ENCODE measurements at places on chromosomes 6 and 20. TPM values are rescaled to one million over a fixed set of nuclear protein-coding genes. Genes with fewer than 3 reads are reported as not detected.

F13A1 gene
- 21.1 TPM for total RNA-seq

PRND gene
- not detected for total RNA-seq

BCAS1 gene
- 15.6 TPM for total RNA-seq

NECAB3 gene
- 15.6 TPM for total RNA-seq

OR2B6 gene
- not detected for total RNA-seq

DLL1 gene
- 1.1 TPM for total RNA-seq

HLA-DQB1 gene
- total RNA-seq = 204 TPM

LRFN2 gene
- total RNA-seq = not detected

ACTL10 gene
- 2.0 TPM for total RNA-seq

NFATC2 gene
- total RNA-seq = 56.8 TPM

ATXN1 gene
- total RNA-seq = 191 TPM

GRCh38 chr6:147166360-147166944, 37.8 kb upstream of the STXBP5 start:
- no peaks in the 10 kb centered on the region for H3K4me1 ChIP-seq
- no peak for DNase-seq
- no peaks in the 10 kb centered on the region for H3K36me3 ChIP-seq
- peaks cover 2% of the 10 kb centered on the region for H3K27me3 ChIP-seq

GRCh38 chr6:164749221-164750064, 560.0 kb downstream of the C6orf118 start:
- no peaks in the 10 kb centered on the region for H3K4me1 ChIP-seq
- no peak overlapping the region for H3K27ac ChIP-seq
- H3K27me3 ChIP-seq = no peaks in the 10 kb centered on the region
- no peaks in the 10 kb centered on the region for H3K36me3 ChIP-seq
- H3K4me3 ChIP-seq = no peak overlapping the region

- no peak overlapping the region for H3K27ac ChIP-seq
- no peaks in the 10 kb centered on the region for H3K4me1 ChIP-seq
- H3K27me3 ChIP-seq = no peaks in the 10 kb centered on the region
- no peak for DNase-seq
- no peaks in the 10 kb centered on the region for H3K36me3 ChIP-seq
These were observed 139.2 kb upstream of the MMS22L start for GRCh38 chr6:97422171-97422570.

- H3K27ac ChIP-seq = no peak overlapping the region
- no peak for DNase-seq
- peaks cover 15% of the 10 kb centered on the region for H3K4me1 ChIP-seq
These were observed 15.7 kb downstream of the TMEM181 start for GRCh38 chr6:158575550-158575949.

- no peak overlapping the region for H3K27ac ChIP-seq
- no peaks in the 10 kb centered on the region for H3K36me3 ChIP-seq
- DNase-seq = no peak
- H3K4me1 ChIP-seq = no peaks in the 10 kb centered on the region
These were observed 317.0 kb upstream of the SULF2 start for GRCh38 chr20:48102076-48102787.

GRCh38 chr6:109202409-109203264, 107.3 kb downstream of the CEP57L1 start:
- no peak overlapping the region for H3K4me3 ChIP-seq
- no peaks in the 10 kb centered on the region for H3K36me3 ChIP-seq
- no peaks in the 10 kb centered on the region for H3K27me3 ChIP-seq
- no peak for DNase-seq

DNA sequence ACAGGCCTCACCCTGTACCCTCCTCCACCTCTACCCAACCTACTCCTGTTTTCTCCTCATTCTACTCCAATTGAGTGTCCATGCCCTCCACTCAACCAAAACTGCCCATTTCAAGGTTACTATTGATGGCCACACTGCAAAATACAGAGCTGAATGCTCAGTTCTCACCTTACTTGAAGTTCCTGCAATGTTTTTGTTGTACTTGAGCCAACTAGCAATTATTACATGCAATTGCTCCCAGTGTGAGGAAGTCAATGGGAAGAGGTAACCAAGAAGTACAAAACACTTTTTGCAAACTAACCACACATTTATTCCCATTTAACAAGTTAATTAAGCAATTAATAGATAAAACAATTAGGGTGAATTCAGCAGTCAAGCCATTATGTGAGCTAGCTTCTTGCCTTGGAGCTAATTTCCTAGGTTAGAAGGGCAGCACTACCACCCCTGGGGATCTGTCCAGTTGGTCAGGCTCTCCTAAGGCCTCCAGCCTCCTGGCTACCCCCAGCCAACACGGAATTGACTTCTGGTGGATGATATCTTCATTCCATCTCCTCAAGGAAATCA, 52.4 kb upstream of the GGTLC1 start:
- no peak for DNase-seq
- H3K27me3 ChIP-seq = no peaks in the 10 kb centered on the region
- H3K4me1 ChIP-seq = peaks cover 10% of the 10 kb centered on the region
- no peaks in the 10 kb centered on the region for H3K36me3 ChIP-seq

GRCh38 chr6:20805021-20805420, 270.8 kb downstream of the CDKAL1 start:
- DNase-seq = no peak
- peaks cover 3% of the 10 kb centered on the region for H3K36me3 ChIP-seq
- no peak overlapping the region for H3K27ac ChIP-seq

DNA sequence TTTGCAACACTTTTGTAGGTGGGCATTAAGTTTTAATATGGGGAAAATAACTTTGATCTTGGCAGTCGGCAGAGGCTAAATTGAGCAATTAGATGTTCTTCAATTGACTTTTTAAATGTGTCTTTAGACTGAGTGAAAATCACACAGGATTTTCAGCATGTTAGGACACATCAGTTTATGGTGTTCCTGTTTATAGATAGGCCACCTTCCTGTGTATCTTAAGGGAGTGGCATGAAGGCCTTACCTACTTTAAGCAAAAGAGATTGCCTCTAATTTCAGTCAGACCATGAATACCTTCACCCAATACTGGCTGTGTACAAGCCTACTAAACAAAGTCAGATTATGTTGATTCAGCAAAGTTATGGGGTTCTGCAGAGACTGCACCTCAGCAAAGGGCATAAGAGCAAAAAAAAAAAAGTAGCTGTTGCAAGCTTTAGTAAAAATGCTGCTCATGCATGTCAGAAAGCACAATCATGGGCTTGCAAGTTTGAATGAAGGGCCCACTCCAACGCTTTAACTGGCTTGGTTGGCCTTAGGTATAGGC, 848.4 kb downstream of the PHF3 start:
- no peak for DNase-seq
- no peaks in the 10 kb centered on the region for H3K4me1 ChIP-seq
- H3K27ac ChIP-seq = no peak overlapping the region
- H3K36me3 ChIP-seq = no peaks in the 10 kb centered on the region
- no peaks in the 10 kb centered on the region for H3K27me3 ChIP-seq
- no peak overlapping the region for H3K4me3 ChIP-seq

- DNase-seq = no peak
- no peaks in the 10 kb centered on the region for H3K4me1 ChIP-seq
- H3K27me3 ChIP-seq = no peaks in the 10 kb centered on the region
These were observed 70.8 kb upstream of the DYNLRB1 start for GRCh38 chr20:34445177-34446065.

- no peak for DNase-seq
- H3K36me3 ChIP-seq = peaks cover 33% of the 10 kb centered on the region
- H3K4me1 ChIP-seq = no peaks in the 10 kb centered on the region
- no peaks in the 10 kb centered on the region for H3K27me3 ChIP-seq
These were observed 79.1 kb downstream of the RNGTT start for GRCh38 chr6:88884361-88884760.

DNA sequence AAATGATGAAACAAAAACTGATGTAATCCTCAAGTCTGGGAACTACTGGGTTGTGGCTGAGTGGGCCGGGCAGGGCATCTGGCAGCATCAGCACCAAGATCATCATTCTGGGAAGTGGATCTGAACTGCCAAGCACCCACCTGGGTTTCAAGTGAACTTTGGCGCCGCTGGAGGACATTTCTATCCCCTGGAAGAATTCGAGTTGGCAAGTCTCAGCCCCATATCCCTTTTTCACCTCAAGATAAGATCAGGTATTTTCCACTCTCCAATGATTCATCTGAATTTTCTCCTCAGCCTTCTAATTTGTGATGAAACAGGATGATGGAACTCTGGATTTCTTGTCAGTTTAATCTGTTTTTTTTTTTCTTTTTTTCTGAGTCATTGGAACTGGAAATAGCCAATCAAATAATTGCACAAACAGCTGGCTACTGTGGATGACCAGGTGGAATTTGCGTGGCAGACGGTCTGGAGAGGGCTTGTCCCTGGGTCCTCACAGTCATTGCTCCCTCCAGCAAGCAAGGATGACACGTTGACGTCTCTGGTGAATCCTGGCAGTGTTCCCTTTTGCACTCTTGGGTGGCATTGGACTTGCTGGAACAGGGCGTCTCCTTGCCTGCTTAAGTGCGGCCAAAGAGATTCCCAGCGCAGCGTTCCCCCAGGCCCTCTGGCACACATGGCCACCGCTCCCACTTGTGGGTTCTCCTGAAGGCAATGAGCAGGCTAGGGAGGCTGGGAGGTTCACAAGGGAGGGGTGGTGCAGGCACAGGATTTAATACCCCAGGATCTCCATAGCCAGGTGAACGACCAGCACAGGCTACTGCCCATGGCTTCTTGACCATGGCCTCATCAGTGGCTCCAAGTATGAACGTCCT, 80.4 kb downstream of the DHX35 start:
- no peak overlapping the region for H3K27ac ChIP-seq
- H3K36me3 ChIP-seq = peaks cover 39% of the 10 kb centered on the region
- no peak overlapping the region for H3K4me3 ChIP-seq
- no peaks in the 10 kb centered on the region for H3K4me1 ChIP-seq

DNA sequence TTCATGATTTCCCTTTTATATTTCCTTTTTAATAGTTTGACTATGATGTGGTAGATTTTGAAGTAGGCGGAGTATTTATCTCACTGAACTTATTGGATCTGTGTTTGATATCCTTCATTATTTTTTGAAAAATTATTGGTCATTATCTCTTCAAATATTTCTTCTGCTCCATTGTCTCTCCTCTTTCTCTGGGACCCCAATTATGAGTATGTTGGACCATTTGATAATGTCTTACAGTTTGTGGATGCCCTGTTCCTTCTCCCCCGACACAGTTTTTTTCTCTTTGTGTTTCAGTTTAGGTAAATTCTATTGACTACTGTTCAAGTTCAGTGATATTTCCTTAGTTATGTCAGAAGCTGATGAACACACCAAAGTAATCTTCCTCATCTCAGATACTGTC, 49.4 kb upstream of the COL10A1 start:
- peaks cover 9% of the 10 kb centered on the region for H3K36me3 ChIP-seq
- H3K27me3 ChIP-seq = no peaks in the 10 kb centered on the region
- H3K4me3 ChIP-seq = no peak overlapping the region
- no peak for DNase-seq

GRCh38 chr20:59117526-59117925, 46.1 kb upstream of the ZNF831 start:
- peaks cover 41% of the 10 kb centered on the region for H3K4me1 ChIP-seq
- H3K36me3 ChIP-seq = no peaks in the 10 kb centered on the region

DNA sequence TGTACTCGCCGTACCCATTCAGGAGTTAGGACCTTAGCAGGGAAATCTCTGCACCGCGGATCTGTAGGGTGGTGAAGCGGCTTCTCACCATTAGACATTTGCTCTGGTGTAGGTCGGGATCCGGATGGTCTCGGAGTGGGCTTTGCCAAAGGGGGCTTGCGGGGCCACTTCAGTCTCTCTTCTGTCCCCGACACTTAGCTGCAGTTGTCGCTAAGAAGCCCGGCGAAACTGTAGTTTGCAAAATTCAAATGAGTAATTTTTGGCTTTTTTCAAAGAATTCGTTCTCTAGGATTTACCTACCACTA, 433 bp downstream of the QRSL1 start:
- peak overlapping the region; percentile 87 for H3K27ac ChIP-seq
- H3K4me1 ChIP-seq = peaks cover 26% of the 10 kb centered on the region
- H3K4me3 ChIP-seq = peak overlapping the region; percentile 93
- H3K36me3 ChIP-seq = no peaks in the 10 kb centered on the region
- H3K27me3 ChIP-seq = no peaks in the 10 kb centered on the region
- DNase-seq = no peak

GRCh38 chr6:13217206-13217905, 111.0 kb downstream of the TBC1D7 start:
- no peak overlapping the region for H3K4me3 ChIP-seq
- H3K27me3 ChIP-seq = peaks cover 7% of the 10 kb centered on the region
- DNase-seq = no peak
- H3K36me3 ChIP-seq = no peaks in the 10 kb centered on the region
- no peak overlapping the region for H3K27ac ChIP-seq
- no peaks in the 10 kb centered on the region for H3K4me1 ChIP-seq

DNA sequence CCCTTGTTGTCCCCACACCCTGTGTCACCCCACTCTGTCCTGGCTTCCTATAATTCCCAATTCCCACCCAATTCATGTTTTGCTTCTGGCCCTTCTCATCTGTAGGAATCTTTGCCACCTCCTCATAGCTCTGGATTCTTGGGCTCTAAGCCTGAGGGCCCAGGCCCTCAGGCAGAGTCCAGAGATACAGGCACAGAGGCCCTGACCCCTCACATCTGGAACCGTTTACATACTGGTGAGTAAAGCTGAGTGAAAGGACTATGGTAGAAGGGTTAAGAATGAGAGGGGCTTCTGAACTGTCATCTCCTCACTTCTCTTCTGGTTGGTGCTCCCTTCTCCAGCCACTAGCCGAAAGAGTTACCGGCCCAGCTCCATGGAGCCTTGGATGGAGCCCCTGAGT, 13.6 kb downstream of the PRRC2A start:
- no peak overlapping the region for H3K4me3 ChIP-seq
- DNase-seq = no peak
- H3K27ac ChIP-seq = no peak overlapping the region
- no peaks in the 10 kb centered on the region for H3K4me1 ChIP-seq
- no peaks in the 10 kb centered on the region for H3K27me3 ChIP-seq
- peaks cover 79% of the 10 kb centered on the region for H3K36me3 ChIP-seq

- peaks cover 16% of the 10 kb centered on the region for H3K36me3 ChIP-seq
- no peak overlapping the region for H3K27ac ChIP-seq
- no peaks in the 10 kb centered on the region for H3K27me3 ChIP-seq
- DNase-seq = no peak
- no peaks in the 10 kb centered on the region for H3K4me1 ChIP-seq
- no peak overlapping the region for H3K4me3 ChIP-seq
These were observed 16.4 kb upstream of the BLOC1S5 start for GRCh38 chr6:8080362-8081151.
